ENCODE measurements at places on chromosomes 7 and 10. TPM values are rescaled to one million over a fixed set of nuclear protein-coding genes. Genes with fewer than 3 reads are reported as not detected.
A peak's percentile ranks its signal among the peaks of the same experiment; 100 is the strongest.

- DNase-seq, result no peak
Observed at GRCh38 chr10:105406488-105406887, 765.4 kb downstream of the SORCS3 start.

DNA sequence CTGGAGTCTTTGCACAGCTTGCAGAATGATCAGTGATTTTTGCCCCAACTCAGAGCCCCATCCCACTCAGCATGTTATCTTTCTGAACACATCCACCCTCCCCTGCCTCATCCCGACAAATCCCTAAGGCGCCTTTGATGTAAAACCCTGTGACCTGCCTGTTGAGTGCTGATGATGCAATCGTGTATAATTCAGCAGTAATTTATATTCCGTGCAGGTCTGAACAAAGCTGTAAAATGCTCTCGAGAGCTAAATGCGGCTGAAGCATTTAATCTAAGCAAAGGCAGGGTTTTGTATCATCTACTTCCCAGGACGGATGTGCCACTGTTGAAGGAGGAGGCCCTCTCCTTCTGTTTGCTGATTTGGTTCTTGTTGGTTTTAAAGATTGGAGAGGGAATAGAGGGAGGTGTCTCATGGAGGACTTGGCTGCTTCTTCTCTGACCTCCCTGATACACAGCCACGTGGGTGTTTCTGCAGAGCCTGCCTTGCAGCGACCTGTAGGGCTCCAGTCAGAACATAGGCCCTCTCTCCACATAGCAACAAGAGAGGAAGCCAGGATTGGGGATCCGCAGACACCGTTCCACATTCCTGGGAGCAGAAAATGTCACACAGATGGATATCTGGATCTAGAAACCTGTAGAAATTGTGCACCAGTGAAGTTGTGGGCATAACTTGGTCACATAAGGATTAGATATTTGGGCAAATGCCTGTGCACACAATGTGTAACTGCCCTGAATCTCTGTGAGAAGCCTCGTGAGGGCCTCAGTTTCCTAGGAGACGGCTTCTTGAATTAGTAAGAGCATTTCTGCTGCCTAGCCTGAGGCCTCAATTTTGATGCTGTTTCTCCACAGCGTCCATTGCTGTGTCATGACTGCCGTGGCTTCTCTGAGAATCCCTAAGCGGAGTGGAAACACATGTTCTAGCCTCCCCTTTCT is 90.2 kb upstream of the AGK start:
- DNase-seq, result no peak

GRCh38 chr10:69631566-69631965 is 1.5 kb downstream of the FAM241B start:
- DNase-seq, result no peak

GRCh38 chr7:6730343-6730633 is 23.5 kb upstream of the ZNF12 start:
- DNase-seq, result no peak

DNA sequence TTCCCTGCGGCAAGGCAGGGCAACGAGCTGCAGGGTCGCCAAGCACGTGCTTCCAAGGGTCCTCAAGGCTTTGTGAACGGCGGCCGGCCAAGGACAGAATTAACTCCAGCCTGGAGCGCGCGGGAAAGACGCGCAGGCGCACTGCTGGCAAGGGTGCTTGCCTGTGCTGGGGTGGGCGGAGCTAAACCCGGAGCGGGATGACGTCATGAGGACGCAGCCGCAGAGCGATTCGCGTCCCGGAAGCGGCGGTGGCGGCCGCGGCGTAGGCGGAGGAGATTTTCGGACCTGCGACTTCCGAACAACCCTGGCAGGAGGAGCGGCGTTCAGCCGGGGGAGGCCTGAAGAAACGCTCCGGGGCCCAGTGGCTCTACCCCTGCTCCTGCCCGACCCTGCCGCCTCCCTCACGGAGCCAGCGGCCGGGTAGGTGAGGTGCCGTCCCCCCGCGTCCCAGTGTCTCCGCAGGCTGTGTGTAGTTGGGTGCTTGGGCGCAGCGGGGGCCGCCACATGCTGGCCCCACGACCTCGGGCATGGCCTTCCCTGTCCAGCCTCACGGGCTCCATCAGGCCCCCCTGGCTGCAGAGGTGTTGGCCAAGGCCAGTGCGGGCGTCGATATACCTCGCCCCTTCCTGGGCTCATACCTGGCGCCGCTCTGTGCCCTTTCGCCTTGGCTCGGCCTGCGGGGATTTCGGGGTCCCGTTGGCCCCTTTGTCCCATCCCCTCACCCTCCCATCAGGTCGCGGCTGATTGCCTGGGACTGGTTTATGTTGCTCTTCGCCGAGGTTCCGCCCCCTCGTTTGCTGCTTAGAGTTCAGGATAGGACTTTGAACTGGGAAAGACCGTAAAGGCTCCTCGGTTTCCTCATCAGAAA is at the start of gene ZFYVE27:
TSS of gene ZFYVE27 (plus strand) at position 227 of the 868 bp plus-strand sequence. CDS start 1,350 bp downstream, outside the sequence.
- peak; percentile 97 for DNase-seq

DNA sequence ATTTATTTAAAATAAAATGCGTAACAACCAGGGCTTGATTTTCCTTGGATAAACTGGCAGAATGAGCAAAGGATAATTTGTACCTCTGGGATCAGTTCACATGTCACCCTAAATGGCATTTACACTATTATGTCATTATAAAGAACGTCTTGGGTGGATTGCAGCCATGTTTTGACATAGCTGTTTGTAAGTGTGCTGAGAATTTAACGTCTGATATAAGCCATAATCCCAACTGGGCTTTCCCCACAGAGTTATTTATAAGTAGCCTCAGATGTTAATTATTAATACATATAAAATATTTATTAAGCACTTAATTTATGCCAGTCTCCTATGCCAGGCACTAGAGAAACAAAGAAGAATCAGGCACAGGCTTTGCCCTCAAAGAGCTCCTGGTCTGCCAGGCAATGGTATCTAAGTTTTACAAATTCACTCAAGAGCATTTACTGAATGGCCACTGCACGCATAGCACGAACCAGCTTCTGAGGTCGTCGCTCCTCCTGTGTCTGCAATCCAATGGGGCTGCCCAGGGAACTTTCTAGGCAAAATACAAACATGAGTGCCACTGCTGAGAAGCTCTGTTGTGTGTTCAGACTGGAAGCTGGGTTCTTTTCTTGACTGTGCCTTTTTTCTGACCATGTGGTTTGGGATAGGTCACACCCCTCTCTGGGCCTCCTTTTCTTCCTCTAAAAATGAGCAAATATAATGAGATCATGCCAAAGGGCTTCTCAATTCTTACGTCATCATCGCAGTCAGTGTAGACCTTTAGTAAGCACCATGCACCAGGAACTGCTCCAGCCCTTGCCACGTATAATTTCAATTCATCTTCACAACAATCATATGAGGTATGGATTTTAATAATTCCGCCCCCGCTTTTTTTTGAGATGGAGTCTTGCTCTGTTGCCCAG is 11.3 kb upstream of the CTBP2 start:
- no peak for DNase-seq

- DNase-seq, result no peak
Observed at GRCh38 chr7:100763556-100764140, 30.3 kb downstream of the ZAN start.

DNA sequence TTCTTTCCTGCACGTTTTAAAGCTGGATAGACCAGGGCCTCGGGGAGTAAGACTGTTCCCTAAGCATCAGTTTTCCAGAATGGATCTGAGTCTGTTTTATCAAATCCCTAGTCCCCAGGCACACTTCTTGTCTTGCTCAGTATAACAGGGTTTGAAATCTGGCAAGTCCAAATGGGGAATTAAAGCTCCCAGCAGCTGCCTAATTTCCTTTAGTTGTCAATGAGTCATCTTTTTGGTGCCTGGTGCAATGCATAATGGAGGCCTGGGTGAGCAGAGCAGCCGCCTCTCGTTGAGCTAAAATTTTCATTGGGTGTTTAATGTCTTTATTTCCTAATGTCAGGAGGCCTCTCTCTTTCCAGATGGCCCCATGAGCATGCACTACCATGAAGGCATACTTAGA is 87.9 kb downstream of the STRA8 start:
- no peak for DNase-seq

DNA sequence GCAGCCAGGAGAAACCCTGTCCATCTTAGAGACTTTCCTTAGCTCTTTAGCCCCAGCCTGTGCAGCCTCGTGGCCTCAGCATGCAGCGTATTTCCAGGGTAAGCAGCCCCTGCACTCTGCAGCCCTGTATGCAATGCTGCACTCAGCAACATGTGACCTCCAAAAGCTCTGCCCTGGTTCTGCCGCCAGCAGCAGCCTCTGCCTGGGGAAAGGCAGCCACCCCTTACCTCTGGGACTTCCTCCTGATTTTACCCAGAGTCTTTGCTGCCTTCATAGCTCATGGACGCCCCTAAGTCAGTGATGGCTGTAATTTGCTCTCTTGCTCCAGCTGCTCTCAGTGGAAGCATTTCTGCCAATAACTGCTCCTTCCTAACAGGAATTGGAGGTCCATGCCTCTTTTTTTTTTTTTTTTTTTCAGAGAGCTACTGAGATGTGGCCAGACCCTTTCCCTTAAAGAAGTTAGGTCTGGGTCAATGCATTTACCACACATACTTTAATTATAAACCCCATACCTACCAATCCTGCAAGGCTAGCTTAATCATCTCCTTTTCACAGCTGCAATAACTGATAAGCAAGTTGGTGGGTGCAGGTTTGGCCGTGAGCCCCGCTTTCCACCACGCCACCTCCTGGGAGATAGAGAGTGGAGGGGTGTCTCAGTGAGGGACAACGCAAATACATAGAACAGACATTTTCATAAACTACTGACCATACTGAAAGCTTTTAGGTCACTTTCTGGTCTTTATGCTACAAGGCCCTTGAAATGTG is 71.7 kb downstream of the RAMP3 start:
- no peak for DNase-seq

DNA sequence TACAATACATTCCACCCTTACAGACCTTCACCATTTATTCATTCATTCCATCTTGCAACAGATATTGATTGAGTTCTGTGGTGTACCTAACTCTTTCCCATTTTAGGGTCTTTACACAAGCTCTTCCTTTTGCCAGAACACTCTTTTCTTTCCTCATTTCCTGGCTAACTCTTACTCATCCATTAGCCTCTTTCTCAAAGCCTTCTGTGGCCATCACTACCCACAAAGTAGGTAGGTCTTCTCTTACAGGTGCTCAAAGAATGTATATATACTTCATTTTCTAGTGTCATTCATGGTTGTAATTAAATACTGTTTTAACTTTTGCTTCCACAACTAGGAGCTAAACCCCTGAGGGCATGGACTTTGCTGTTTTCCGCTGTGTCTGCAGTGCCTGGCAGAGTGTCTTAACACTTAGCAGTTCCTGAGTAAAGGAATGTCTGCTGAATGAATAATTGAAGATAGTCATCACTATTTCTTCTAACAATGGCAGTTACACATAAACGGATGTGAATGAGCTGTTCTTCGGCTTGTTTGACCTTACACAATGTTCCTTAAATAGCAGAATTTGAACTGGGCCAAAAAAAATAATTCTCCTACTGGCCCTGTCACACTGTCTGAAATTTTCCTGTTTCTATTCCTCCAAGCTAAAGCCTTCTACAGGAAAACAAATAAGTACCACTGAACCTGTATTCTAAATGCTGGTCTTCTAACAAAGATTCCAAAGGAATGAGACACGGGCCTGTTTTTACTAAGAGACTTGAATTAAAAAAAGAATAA is 15.1 kb downstream of the BCAP29 start:
- DNase-seq, result no peak

- no peak for DNase-seq
Observed at GRCh38 chr7:26709210-26709990, 155.0 kb downstream of the SKAP2 start.

DNA sequence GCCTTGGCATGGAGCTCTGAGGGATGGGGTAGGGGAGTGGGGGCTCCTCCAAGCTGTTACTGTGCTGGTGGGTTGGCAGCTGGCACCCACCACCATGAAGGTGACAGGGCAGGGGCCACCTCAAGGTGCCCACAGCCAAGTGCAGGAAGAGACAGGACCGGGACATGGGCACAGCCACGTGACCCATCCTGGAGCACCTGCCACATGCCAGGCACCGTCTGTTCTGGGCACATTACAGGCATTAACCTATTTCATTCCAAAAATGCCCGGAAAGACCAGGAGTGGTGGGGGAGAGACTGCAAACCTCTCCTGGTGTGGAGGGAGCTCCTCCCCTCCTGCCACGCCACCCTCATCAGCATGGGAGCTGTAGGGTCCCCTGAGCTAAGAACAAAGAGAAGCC is 56.7 kb downstream of the CAMK2B start:
- no peak for DNase-seq

GRCh38 chr7:116240024-116240668 is 29.8 kb downstream of the TES start:
- DNase-seq, result no peak

- no peak for DNase-seq
Observed at GRCh38 chr7:147044941-147045340, 928.3 kb downstream of the CNTNAP2 start.

GRCh38 chr7:75534727-75535307 is 42.7 kb downstream of the SPDYE5 start:
- DNase-seq, result no peak

DNA sequence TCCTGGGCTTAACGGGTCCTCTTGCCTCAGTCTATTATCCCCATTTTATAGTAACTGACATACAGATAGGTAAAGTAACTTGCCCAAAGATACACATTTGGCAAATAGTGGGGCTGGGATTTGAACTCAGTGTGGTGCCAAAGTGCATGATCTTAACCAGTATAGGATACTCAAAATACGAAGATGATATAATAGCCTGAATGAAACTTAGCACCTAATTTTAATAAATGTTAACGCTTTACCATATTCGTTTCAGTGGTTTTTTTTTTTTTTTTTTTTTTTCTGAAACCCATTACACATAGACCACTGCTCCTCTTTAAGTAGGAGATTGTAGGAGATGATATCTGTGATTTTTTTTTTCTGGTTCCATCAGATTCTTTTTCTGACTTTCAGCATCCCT is 21.4 kb downstream of the ACTR3B start:
- DNase-seq, result no peak

DNA sequence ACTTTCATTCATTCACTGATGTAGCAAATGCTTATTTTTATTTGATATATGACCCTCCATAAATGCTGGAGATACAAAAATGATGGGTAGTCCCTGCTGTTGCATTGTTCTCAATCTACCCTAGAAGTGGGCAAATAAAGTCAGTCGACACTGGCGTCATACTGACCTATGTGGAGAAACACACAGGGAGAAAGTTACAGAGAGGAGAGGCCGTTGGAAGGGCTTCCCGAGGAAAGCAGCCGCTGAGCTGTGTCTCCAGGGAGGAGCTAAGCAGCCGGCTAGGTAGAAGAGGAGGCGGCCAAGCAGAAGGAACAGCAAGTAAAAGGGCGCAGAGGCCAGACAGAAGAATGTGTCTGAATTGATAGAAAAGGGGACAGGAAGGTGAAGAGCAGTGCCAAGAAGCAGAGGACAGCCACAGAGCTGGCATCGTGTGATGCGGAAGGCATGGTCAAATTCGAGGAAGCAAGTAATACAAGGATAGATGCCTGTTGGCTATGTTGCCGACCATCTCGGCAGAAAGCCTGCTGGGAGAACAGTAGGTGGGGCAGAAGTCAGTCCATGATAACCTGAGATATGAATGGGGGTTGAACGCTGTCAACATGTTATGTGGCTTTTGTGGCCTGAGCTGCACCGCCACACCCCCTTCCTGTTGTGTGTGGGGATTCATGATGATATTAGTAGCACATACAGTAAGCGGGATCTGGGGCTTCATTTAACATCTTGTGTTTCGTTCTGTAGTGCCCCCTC is 25.9 kb downstream of the ST8SIA6 start:
- no peak for DNase-seq

Gene NPFFR1
- total RNA-seq, result 0.08 TPM

Gene STEAP1B
- 0.21 TPM for total RNA-seq

Gene MYO3A
- total RNA-seq, result 1.4 TPM

Gene AGBL3
- total RNA-seq, result 0.47 TPM

Gene KLF14
- total RNA-seq, result not detected

Gene SPDYE6
- total RNA-seq, result not detected

Gene OR2A1
- total RNA-seq, result not detected

Gene PTEN
- 79.2 TPM for total RNA-seq

Gene HSPA14
- 20.2 TPM for total RNA-seq

Gene RPP38
- 17.1 TPM for total RNA-seq

Gene SLC35G1
- total RNA-seq, result 13.4 TPM

Gene OPN1SW
- total RNA-seq, result not detected

Gene CNPY1
- total RNA-seq, result not detected
